ENCODE measurements at places on chromosomes 13 and 19. TPM values are rescaled to one million over a fixed set of nuclear protein-coding genes. Genes with fewer than 3 reads are reported as not detected.

SYDE1 gene
- total RNA-seq: 60.7 TPM

PINLYP gene
- total RNA-seq: 7.3 TPM

ZNF792 gene
- 2.2 TPM for total RNA-seq

MBD3L3 gene
- total RNA-seq: not detected

CGB8 gene
- not detected for total RNA-seq

BRCA2 gene
- 8.9 TPM for total RNA-seq

DCLK1 gene
- 1.3 TPM for total RNA-seq

CYP2F1 gene
- not detected for total RNA-seq

CCNA1 gene
- 1.0 TPM for total RNA-seq

PGLYRP2 gene
- not detected for total RNA-seq

CLEC4M gene
- total RNA-seq: not detected

FPR3 gene
- not detected for total RNA-seq
